Mesenteric fat pad (tissue), 1 donor: ENCODE measurements at places on chromosomes 7 and 10.
A peak's percentile ranks its signal among the peaks of the same experiment; 100 is the strongest.

DNA sequence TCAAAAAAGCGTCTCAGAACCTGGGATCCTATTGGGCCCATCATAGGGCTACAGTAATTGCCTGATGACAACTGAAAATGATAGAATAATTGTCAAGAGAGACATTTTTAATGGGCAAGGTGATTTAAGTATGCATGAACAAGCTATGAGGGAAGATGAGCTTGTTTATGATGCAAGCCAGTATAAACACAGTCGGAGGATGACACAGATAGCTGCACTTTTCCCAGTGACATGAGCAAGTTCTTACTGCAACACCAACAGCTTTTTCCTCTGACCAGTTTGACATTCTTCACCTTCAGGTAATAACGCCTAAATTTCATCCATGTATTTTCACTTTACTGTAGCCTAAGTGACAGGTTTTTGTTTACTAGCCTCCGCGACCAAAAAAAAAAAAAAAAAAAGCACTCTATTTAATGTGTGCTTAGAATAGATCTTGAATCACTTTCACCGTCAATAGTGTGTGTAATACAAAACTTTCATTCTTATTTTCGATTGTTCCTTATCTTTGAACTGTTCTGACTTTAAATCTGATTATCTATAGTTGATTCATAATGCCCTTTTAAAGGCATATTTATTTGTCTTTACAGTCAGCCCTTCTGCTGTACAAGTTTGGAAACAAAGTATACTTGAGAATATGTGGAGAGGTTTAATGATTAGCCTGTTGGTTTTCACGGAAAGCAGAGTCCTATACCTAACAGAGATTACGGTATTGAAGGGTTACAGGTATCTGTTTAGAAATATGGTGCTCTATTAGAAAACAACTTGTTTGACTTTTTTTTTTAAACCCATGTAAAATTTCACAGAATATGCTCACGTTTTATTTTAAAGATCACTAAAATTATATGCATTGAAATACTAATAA, 1.7 kb downstream of the FOXP2 start:
- DNase-seq, result no peak

DNA sequence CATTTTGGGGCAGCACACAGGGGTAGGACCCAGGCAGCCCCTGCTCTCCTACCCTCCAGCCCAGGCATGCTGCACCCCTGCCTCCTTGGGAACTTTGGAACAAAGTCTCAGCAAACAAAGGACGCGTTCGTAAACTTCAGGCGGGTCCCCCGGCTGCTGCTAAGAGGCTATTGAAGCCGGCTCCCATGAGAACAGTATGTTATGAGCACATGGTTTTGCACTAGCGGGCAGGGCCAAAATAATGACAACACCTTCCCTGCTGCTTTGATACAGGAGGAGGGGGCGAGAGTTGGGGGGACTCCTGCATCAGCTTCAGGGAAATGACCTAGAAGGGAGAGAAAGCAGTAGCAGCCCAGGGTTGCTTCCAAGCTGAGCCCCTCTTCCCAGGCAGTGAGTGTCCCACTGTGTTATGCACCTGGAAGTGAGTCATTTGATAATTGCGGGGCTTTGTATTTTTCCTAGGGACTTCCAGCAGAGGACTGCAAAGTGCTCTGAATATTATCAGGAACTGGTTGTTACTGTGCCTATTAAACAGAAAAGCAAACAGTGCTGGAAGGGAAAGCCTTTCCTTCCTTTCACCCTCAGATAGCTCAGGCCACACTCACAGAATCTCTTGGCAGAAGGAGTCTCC, 6.9 kb downstream of the ITPRIP start:
- DNase-seq, result peak; percentile 80

GRCh38 chr7:155638366-155638765, 6.1 kb upstream of the RBM33 start:
- DNase-seq, result no peak

DNA sequence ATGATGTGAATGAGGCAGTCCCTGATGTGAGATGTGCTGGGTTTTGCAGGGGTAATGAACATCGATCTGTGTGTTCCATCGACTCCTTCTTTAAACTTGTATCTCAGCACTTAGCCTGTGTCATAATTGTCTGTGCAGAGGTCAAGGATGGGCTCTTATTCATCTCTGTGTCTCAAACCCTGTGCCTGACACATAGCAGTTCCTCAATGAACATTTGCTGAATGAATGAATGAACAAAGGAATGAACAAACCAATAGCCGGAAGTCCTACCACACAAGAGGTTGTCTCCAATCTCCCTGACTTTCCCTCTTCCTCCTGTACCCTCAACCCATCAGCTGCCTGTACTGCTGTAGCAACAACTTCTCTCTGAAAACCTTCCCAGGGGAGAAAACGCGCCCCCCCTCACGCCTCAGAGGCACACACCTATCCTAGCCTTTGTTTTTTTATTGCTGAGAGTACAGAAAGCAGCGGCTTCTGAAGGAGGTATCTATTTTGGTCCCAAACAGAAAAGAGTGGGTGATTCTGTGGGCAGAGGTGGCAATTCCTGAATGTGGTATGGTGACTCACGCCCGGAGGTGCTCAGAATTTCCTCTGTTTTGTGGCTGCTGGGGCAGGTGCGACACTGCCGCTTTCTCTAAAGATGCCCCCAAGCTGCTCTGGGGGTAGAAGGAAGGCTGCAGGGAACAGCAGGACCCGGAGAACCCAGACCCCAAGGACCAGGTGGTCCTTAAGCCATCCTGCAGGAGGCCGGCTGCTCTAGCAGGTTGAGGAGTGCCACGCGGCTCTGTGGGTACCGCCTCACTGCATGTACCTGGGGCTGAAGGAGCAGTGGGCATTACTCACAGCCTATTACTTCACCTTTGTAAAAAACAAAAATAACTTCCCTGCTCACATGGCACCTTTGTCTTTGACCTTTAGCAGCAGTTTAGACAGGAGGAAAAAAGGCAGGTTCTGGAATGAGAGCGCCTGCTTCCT, 9.6 kb downstream of the IL2RA start:
- no peak for DNase-seq

- no peak for DNase-seq
Measured at GRCh38 chr7:17104419-17104818, 194.0 kb upstream of the AHR start.

GRCh38 chr10:80660266-80660665, 122.6 kb downstream of the SH2D4B start:
- no peak for DNase-seq

GRCh38 chr7:81626008-81626407, 143.8 kb downstream of the HGF start:
- DNase-seq, result no peak

DNA sequence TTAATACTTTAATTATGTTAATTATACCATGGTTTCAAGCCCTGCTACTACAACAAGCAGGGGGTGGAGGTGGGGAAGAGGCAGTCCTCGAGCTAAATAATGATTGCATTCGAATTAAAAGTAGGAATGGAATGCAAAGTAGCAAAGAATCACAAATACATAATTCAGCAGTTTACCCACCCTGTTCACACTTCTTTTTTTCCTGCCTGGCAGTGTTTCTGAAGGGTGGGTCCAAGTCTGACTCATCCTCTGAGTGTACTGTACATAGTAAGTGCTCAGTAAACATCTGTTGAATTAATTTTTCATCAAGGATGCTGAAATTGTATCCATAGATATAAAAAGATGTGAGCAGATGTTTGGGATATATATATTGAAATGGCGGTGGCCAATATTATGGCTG, 778.8 kb downstream of the LRMDA start:
- DNase-seq, result no peak

DNA sequence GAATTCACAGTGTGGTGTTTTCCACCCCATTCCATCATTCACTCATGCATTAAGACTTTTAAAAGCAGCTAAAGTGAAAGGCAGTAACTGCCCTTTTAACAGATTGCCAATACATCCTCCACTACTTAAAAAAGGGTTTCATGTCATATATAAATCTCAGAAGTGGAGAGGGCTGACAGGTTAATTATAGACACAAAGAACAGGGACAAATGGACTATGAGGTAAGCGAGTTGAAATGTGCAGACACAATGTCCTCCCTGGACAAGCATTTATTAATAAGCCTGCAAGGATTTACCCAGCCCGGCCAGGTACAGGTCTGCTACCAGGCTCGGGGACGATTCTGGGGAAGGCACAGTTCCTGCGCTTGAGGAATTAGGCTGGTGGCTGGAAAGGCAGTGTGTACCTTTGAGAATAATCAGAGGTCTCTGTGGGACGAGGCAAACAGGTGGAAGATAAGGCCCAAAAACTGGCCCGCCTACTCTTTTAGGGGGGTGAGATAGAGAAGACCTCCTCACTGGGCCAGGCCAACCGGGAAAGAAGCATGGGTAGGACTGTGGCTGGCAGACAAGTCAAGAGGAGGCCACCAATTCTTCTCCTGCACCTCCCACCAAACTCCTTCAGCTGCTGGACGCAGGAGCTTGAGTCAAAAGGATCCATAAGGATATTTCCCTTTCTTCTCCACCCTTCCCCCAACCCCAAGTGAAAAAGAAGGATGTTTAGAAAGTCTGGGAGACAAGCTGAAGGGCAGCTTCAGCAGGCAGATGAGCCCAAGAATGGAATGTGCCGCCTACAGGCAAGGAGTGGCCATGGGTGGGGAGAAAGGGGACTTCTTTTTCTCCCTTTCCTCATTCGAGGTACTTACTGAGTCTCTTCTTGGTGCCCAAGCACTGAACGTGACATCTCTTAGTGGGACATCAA, 1.5 kb downstream of the PDLIM1 start:
- DNase-seq, result no peak

DNA sequence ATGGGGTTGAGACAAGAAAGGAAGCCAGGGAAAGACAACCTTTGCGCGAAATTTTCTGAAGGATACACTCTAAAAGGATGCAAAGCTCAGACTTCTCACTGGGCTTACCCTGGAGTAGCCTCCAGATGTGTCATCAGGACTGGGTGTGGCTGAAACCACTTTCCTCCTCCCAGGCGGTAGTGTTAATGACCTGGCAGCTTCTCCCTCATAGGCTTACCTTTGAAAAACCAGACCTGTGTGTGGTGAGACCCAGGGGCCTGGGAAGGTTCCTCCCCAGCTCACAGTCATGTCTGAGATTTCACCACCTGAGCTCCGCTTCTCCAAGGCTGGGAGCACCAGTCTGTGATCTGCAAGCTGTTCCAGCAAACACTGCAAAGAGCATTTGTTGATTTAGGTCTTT, 93.7 kb downstream of the EPC1 start:
- no peak for DNase-seq

DNA sequence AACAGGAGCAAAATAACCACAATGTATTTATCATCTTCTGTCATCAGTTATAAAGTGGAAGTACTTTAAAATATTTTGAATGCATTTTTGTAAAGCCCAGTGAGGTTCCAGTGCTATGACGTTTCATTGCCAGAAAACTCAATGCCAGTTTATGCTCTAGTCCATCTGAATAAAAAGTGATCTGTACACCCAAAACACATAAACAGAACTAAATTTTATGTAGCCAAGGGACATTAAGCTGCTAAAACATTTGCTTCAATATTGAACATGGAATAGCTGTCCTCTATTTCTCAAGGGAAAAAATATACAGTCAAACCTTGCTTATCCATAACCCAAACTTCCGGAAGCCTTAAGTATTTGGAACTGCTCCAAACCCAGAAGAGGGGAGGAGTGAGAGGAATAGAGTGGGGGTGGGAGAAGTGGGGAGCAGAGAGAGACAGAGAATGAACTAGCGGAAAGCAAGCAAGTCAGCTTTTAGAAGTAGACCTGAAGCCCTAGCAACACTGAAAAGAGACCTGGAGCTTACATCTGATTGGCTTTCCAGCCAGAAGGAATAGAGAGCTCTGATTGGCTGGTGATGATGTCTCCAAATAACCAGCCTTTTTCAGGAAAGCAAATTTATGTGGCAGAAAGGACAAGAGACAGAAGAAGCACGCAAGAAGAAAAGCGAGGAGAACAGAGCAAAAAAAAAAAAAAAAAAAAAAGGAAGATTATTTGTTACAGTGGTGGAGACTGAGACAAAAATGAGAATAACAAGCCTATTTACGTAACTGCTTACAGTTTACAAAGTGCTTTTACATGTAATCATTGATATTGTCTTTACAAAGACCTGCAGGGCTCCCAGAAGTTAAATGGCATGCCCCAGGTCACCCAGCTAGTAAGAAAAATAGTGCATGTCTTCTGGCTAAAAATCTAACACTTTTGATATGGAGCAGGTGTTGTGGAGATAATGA, 196.0 kb downstream of the RNLS start:
- DNase-seq, result no peak

- DNase-seq, result no peak
Measured at GRCh38 chr10:95391581-95392216, 100.9 kb upstream of the PDLIM1 start.

DNA sequence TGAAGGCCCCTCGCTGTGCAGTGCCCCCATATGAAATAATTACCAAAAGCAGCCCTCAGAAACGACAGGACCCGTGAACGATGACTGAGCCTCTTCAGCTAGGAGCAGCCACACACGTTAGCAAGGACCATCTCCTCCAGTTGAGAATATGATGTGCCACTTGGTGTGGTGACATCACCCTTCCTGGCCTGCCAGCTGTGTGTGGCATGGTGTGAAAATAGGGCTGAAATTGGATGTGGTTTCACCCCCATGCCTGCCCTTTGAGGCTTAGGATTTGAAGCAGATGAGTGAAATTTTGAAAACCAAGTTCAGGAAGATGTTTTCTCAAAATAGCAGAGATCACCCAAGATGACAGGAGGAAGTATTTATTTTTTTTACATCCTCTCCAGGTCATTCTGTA, 49.1 kb upstream of the BTBD16 start:
- DNase-seq, result no peak
